ENCODE measurements at places on chromosomes 13 and 19. TPM values are rescaled to one million over a fixed set of nuclear protein-coding genes. Genes with fewer than 3 reads are reported as not detected.

Gene KRTDAP
- total RNA-seq = not detected

DNA sequence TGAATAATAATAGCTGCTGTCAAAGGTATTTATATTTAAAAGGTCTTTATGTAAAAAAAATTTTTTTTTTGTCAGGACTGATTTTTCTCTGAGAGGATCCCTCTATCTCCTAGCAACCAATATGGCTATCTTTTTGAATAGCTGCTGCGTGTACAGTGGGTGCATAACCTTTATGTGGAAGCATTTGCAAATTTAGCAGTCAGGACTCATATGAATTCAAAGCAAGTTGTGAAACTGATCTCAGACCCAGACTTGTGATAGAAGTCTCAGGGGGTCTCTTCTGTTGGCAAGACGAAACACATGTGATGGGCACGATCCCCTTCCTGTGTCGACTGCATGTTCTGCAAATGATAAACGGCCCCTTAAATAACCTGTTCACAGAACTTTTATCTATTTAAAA lies 114.1 kb upstream of the ARGLU1 start:
- DNase-seq = no peak

DNA sequence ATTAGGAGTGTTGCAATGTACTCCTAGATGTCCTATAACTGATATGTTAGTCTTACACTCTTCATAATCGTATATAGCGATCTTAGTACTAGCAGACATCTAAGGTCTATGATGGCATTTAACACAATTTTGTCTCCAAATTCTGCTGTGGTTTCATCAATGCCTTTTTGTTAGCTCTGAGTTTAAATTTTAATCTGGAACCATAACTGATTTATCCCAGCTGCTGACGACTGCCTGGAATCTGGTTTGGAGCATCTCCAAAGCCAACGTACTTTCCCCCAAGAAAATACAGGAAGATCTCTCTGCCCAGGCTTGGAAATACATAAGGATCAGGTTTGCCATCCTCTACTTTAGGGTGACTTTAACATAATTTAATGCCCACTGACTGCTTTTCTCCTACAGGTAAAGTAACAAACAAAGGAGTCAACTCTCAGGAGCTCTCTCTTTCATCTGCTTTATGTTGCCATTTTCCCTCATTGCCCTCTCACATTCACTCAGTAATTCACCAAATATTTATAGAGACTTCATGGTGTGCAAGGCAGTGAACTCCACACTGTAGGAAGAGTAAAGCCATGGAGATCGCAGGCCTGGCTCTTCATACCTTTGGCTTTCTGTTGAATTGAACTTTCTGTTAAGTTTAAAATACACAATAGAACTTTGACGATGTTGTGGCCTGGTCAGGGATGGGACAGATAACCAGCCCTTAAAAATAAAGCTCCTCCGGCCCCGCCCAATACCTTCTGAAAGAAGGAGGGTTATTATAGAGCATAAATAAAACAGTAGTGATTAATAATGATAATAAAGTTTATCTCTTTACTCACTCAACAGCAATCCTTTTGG lies 23.3 kb upstream of the SPART start:
- no peak for DNase-seq

- DNase-seq = no peak
These were observed 96.5 kb downstream of the DHRS12 start for GRCh38 chr13:51707461-51707860.

GRCh38 chr13:96214824-96215445 lies 125.0 kb downstream of the HS6ST3 start:
- DNase-seq = no peak

Gene TNNI3
- 14.6 TPM for total RNA-seq

DNA sequence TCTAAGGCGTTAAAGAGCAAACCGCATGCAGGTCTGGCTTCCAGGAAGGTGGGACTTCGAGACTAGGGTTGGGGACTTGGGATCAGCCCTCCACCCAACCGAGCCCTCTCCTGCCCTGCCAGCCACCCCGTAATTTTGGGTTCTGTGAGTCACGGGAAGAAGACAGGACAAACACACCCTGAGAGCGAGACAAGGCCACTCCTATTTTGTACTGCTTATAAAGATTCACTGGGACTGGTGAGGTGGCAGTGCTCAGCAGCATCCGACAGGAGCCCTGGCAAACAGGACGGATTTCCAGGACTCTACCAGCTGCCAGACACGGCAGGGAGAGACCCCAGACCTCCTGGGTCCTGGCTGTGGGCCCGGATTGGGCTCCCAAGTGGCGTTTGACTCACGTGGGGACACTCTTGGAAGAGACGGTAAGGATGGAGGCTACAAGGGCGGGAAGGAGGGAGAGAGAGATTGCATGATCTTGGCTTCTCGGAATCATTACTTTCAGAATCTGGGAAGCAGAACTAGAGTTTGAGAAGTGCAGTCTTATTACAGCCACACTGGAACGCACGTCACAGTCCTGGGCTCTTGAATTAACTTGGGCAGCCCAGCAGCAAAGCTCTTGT lies at the start of gene C5AR2:
Gene C5AR2 (plus strand): TSS at position 245 of the 617 bp plus-strand sequence. CDS start 8,625 bp downstream, outside the sequence.
- DNase-seq = no peak

Gene MAN2B1
- total RNA-seq = 43.0 TPM

GRCh38 chr13:110628477-110628793 lies 13.1 kb downstream of the NAXD start:
- DNase-seq = no peak

Gene SLC25A23
- 18.7 TPM for total RNA-seq

GRCh38 chr13:36125841-36126240 lies 5.3 kb downstream of the DCLK1 start:
- no peak for DNase-seq

DNA sequence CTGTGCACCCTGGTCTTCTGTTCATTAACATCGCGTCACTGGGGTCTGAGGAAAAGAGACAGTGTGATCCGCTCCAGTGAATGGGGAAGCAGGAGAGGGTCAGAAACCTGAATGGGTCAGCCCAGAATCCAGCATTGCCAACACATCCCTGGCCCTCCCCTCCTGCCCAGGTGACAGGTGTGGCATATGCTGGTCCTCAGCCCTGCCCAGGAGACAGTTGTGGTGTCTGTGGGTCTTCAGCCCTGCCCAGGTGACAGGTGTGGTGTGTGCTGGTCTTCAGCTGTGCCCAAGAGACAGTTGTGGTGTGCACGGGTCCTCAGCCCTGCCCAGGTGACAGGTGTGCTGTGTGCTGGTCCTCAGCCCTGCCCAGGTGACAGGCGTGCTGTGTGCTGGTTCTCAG lies 8.0 kb downstream of the TFDP1 start:
- no peak for DNase-seq

Gene IGFLR1
- 12.5 TPM for total RNA-seq

GRCh38 chr13:101398191-101398590 lies 18.1 kb downstream of the NALCN start:
- DNase-seq = no peak

DNA sequence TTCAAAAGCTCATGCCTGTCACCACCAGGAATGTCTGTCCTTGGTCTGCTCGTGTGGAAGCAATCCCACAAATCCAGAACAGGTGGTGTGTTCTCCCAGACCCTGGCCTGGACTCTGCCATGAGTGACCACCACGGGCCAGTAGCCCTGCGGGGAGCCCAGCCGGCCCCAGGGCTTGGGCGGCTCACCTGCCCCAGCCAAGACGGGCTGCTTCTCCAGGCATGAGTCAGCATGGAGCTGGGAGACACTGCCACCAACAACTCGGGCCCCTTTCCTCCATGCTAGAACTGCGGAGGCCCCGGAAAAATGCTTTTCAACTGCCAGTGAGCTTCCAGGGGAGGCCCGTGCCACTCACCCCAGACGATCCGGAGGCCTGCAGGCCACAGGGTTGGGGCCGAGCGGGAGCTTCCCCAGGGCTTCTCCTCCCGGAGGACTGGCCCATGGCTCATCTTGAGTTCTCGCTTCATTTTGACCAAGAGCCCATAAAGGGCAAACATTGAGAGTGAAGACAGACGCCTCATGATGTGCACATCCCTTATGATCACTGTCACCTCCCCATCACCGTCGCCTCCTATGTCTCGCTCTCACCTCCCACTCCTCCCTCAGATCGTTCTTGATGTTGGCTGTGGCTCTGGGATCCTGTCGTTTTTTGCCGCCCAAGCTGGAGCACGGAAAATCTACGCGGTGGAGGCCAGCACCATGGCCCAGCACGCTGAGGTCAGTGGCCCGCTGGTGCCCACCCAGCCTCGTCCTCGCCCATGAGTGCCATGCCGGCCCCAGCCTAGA lies 16.7 kb downstream of the YIPF2 start:
- no peak for DNase-seq

DNA sequence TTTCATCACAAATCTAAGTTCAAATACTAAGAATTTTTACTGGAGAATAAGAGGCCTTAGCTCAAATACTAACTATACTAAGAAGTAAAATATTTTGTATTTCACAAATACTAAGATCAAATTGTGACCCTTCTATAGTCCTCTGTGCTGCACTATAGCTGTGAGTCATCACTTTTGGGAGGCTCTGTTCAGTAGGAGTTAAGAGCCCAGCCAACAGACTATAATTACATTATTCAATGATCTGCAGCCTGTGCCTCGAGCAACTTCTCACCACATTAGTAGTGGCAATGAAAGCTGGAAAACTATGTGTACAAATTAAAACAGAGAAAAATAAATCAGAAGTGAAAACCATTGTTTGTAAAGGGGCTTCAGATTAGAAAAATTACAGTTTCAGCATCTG lies 147.3 kb upstream of the GPC6 start:
- DNase-seq = no peak

Gene TNFSF13B
- 1.4 TPM for total RNA-seq

GRCh38 chr13:25489238-25489637 lies 117.5 kb downstream of the ATP8A2 start:
- no peak for DNase-seq

- no peak for DNase-seq
These were observed 82.1 kb downstream of the ZNF429 start for GRCh38 chr19:21587549-21587948.

Gene CCDC70
- total RNA-seq = not detected

GRCh38 chr19:800360-801029 lies 3.2 kb downstream of the PTBP1 start:
- no peak for DNase-seq

Gene NEK5
- total RNA-seq = 0.08 TPM

Gene CNFN
- total RNA-seq = 4.6 TPM

DNA sequence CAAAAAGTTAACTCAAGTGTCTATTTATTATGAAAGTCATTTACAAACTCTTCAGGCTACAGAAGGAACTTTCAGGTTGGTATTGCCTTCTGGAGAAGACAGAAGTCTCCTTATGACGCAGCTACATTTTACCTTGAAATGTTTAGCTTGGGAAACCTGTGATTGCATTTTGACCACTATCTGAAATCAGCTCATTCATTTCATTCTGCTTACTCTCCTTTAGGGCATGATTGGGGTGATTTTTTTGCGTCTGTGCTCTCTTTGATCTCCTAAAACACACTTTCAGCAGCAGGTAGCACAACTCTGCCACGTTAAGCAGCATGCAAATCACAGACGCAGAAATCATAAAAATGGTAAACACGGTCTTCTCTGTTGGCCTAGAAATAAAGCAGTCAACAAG lies 9.6 kb downstream of the GJB6 start:
- DNase-seq = no peak

Gene SERP2
- 0.18 TPM for total RNA-seq

- no peak for DNase-seq
These were observed 296.7 kb downstream of the POU4F1 start for GRCh38 chr13:78306519-78307206.

DNA sequence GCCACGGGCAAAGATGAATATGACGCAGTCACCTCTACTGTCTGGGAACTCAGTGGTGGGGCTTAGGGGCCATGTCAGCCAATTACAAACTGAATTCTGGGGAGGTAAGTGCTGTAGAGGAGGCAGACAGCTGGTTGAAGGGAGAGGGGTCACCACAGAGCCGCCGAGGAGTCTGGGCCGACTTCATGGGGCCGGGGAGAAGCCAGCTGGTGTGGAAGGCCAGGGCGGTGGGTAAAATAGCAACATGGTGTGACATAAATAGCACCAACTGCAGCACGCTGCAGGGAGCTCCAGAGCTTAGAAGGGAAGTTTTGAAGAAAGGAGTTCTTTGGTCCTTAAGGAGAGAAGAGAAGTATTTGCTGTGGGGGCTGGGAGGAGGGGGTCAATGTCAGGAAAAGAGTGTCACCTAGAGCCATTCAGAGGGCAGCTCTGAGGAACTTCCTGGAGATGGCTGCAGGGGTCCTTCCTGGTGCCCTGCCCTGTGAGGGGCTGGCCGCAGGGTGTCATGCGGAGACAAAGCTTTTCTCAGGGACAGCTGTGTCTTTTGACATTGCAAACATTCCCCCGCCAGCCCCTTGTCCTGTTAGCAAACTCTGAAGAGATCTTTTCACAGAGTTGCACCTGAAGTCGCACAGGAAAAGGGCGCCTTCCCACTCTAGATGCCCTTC lies 6.4 kb downstream of the METTL21C start:
- no peak for DNase-seq

Gene TRIM13
- total RNA-seq = 22.4 TPM

Gene EPN1
- 361 TPM for total RNA-seq

- no peak for DNase-seq
These were observed 152.0 kb downstream of the NUFIP1 start for GRCh38 chr13:44837250-44837649.

Gene ELF1
- total RNA-seq = 28.5 TPM

DNA sequence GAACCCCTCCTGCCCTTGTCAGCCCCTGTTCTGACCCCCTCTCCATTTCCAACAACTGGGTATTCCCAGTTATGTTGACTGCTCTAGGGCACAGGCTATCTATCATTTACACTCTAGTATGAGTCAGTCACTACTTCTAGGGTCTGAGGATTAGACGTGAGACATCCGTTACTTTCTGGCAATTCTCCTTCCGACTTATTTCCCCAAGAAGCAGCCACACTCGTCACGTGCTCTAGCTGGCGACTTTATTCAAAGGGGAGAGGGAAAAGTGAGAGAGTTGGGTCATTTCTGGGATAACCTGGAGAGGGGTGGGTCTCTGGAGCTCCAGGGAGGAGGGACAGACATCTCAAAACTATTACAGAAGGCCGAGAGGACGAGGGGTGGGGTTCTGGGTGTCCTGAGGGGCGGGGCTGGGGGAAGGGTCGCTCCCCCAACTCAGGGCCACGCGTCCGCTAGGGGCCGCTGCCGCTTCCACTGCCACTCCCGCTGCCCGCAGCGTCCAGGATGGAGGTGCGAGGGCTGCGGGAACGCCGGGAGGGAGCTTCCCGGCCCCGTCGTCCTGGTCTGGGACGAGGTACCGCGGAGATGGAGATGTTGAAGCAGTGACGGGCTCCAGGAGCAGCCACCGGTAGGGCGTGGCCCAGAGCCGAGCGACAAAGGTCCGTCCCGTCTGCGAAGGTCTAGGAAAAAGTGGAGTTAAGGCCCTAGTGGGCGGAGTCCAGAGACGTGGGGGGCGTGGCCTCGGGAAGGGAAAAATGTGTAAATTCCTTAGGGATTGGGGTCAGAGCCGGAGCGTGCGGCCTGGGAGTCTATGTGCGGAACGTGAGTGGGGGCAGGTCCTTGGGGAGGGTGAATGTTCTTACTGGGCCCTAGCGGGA lies 8.9 kb downstream of the RTBDN start:
- DNase-seq = no peak

GRCh38 chr19:35363001-35363590 lies 4.8 kb downstream of the FFAR3 start:
- DNase-seq = no peak

GRCh38 chr19:3346677-3347353 lies 19.6 kb upstream of the NFIC start:
- DNase-seq = no peak

Gene TEX101
- total RNA-seq = not detected

Gene ZNF709
- 4.0 TPM for total RNA-seq
